ENCODE measurements at places on chromosomes 1 and 21.

- no peak for DNase-seq
These were observed 67.6 kb downstream of the FHAD1 start for GRCh38 chr1:15314328-15315281.

GRCh38 chr1:176440176-176440575 is 22.8 kb upstream of the PAPPA2 start:
- DNase-seq: no peak

DNA sequence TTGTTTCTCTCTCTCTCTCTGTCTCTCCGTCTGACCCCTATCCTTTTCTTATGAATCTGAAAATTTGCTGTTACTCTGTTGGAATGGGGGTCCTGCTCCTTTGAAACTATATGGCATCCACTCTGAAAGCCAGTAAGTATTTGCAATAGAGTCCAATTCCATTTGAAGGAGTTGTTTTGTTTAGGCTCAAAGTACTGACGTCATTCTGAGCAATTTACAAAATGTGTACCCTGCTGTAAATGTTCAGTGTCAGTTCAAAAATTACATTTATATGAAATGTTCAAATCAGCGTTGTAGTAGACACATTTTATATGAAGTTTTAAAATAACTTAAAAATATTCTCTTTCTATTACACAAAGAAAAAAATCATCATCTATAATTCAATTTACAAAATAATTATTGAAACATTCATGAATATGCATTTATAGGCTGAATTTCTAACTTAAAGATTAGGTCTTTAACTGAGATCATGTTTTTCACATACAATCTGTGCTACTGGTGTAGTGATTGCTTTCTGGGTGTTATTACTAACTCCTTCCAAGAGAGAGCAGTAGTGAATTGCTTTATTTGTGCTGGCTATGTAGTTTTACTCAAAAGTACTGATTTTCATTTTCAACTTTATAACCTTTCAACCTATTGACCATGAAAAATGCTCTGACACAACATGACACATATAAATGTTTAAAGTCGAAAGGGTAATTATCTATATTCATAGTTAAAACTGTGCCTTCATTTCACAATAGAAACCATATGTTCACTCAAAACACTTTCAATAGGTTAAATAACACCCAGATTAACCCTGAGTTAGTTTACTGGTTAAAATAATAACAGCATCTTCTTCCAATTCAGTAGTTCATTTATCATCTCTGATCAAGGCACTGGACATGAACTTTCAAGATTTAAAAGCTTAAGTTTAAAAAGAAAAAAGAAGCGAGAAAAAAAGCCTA is 253.1 kb upstream of the ADGRL4 start:
- DNase-seq: peak; percentile 37

DNA sequence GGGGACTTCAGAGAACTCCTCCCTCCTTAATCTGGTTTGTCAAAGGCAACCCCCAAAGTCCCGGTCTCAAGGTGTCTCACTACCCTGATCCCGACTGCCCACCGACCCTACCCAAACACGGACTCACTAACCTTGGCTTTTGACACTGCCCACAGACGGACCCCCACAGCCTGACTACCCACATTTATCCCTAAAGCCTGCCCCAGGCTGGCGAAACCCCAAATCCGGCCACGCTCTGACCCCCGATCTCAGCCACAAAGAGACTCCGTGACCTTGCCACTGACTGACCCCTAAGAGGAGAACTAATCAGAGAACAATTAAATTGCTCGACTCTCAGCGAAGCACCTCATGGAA is 5.2 kb downstream of the ID3 start:
- DNase-seq: no peak

DNA sequence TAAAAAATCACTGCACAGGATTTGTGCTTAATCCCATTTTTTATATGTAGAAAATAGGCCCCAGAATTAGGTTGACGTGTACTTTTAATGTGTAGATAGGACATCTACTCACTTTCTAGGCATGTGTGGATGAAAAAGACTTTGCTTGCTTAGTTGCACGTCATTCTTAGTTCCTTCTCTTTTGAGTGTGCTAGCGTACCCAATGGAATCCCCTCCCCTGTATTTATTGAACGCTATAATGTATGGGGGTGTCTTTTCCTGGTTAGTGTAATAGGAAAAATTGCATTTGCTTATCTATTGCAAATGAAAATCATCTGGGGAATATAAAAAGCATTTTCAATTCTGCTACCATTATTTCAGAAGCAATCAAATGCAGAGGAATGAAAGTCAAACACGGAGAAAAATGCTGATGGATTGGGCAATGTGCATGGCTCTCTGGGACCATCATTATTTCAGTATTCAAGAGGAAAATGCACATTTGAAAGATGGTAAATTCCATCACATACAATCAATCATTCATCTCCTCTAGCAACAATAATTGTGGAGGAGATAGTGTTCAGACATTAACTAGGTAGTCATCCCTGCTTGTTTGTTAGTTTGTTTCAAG is 277.0 kb upstream of the B3GALT2 start:
- no peak for DNase-seq

DNA sequence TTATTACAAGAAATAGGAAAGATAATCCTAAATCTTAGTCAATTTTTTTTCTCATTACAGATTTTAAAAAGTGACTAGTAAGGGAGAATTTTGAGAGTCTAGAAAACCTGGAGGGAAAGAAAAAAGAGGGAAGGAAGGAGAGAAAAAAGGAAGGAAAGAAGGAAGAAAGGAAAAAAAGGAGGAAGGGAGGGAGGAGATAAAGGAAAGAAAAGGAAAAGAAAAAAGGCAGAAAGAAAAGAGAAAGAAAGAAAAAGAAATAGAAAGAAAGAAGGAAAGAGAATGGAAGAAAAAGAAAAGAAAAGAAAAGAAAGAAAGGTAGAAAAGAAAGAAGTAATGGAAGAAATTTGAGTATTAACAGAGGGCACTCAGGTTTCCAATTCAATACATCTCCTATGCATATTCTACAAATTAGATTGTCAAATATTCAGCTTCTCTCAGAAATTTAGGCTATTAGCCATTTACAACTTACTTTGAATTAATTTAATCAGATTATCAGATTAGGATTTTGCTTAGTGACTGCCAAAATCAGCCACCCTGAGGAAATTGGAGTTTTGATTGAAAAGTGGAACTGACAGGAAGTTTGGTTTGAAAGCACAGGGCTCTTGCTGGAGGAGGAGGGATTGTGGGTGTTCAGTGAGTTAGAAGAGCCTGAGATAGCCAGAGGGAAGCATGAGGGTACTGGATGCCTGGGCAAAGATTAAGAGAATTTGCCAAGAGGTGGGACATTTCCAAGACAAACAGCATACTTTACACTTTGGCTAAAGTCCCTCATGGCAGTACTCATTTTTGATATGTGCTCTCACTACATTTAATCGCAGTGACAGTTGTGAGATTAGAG is 677.8 kb downstream of the USP25 start:
- DNase-seq: no peak

DNA sequence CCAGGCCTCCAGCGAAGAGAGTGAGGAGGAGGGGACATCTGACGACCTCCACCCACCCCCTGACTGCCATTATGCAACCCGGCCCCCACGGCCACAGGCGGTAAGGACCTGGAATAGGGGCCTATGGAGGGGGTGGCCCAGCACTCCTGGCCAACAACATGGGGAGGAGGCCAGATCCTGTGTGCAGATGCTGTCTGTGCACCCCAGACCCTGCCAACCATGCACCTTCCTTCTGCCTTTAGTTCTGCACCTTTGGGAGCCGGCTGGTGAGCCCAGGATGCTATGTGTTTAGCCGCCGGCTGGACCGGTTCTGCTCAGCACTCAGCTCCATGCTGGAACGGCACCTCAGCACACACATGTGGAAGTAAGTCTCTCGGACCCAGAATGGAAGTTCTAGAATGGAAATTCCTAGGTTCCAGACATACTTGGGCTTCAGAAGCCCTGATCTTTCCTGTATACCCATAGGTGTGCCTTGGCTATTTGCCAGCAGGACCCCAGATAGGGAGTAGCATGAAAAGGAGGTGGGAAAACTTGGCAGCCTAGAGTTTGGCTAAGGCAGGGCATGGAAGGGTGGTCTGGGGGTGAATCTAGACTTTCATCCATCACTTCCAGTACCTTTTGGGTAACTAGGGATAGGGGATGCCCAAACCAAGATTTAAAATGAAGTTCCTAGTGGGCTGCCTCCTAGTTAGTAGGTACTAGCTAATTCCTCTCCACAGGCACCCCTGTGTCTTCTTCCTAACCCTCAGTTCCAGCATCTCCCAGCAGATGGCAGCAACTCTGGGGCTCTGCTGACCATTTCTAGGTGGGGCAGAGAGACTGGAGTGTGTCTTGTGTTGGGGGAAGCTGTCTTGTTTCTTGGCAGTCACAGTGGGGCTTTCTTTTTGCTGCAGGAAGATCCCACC is 3.6 kb upstream of the CYB561D1 start:
- peak; percentile 32 for DNase-seq

DNA sequence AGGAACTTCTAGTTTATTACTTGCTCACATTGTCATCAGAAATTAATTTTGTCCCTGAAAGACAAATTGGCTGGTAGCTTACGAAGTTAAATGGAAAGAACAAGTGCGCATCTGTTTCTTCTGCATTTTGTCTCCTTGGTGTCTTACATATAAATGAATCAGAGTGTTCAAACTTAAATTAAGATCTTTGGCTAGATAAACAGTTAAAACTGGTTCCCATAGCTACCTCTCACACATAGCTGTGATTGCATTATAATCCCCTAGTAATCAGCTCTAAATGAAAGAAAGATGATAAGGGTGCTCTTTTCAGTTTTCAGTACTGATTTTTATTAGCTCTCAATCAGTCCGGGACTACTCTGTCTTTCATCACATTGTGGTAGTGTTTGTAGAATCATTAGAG is 124.2 kb upstream of the LMO4 start:
- DNase-seq: no peak

DNA sequence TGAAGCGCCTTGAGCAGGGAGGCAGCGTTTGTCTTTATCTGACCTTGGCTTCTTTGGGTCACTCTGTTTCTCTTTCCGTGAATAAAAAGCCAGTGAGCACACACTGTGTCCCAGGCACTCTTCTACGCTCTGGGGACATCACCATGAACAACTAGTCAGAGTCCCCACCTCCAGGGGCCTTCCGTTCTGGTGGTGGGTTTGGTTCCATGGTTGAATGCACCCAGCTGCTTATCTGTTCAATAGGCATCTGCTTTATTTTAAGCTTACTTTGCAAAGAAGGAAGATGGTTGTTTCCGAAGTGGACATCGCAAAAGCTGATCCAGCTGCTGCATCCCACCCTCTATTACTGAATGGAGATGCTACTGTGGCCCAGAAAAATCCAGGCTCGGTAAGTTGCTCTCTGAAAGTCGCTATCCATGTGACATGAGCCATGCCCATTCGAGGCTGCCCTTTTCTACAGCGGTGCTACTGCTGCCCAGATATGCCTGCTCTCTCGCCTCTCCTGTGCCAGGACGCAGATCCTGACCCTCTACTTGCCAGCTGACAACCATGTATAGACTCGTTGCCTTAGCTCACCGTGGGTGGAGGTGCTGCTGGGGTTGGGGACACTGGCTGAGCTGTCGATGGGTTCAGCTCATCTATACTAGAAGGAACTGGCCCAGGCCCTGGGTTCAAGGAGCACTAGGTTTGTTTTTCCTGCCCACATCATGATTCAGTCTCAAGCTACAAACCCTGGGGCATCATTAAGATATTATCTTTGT is 5.9 kb downstream of the MX1 start:
- no peak for DNase-seq

DNA sequence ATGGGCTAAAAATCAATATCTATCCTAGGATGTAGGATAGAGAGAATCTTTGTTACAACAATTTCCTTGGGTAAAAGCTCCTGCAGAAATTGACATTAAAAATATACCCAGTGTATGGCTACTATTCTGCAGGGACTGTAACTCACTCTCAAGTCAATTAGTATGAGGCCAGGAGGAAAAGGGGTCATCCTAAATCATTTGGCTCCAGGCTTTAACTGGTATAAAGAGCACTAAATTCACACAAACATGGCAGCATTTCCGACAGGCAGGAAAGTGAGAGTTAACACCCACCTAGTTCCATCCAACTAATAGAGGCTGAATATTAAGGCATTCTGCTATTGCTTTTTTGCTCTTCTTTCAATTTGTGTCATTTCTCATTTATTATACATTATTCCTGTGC is 218.6 kb upstream of the C1orf87 start:
- DNase-seq: no peak

GRCh38 chr1:241776911-241777310 is 71.1 kb upstream of the EXO1 start:
- DNase-seq: no peak

DNA sequence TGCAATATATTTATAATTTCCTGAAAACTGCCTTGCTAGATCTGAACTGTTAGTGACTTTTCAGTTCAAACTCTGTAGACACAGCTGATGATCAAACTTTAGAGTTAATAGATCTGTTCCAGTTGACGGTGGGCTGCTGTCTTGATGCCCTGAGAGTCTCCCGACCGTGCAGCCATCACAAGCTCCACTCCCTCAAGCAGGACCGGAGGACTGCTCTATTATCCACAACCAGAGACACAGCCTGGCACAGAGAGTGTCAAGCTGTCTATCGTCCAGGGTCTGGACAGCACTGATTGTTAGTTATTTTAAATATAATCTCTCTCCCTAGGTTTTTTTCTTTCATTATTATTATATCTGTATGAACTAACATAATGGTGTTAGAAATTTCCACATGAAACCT is 8.0 kb downstream of the CHODL start:
- DNase-seq: no peak

DNA sequence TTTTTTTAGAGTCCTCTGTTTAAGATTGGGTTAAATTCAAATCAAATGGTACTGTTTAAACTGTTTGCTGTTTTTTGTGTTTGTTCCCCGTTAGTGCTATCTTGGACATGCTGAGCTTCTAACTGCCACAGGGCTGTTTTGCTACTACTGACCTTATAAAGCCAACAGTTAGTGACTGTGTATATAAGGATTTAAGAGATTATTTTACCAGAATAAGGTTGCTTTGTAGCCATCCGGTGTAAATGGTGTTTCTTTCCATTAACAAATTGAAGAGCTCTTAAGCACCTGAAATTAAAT is 37.0 kb downstream of the ZNF281 start:
- DNase-seq: no peak

- DNase-seq: no peak
These were observed 611 bp upstream of the PIK3C2B start for GRCh38 chr1:204495078-204495753.

DNA sequence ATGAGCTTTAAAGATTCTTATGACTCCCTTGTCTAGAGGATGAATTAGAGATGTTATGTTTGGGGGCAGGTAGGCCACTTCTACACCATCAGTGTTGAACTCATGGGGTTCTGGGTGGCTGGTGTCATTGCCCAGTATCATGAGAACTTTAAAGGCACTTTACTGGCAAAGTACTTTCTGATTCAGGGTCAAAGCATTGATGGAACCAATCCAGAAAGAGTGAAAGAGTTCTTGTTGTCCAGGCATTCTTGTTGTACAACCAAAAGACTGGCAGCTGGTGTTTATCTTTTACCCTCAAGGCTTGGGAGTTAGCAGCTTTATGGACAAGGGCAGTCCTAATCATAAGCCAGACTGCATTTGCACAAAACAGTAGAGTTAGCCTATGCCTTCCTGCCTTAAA is 673.0 kb downstream of the USP25 start:
- DNase-seq: no peak

- DNase-seq: peak; percentile 67
These were observed 556.8 kb downstream of the PTPRU start for GRCh38 chr1:29793101-29793546.
